ENCODE measurements at places on chromosomes 2 and 18.

GRCh38 chr2:19649785-19650380 is 251.9 kb downstream of the TTC32 start:
- DNase-seq = peak; percentile 84

DNA sequence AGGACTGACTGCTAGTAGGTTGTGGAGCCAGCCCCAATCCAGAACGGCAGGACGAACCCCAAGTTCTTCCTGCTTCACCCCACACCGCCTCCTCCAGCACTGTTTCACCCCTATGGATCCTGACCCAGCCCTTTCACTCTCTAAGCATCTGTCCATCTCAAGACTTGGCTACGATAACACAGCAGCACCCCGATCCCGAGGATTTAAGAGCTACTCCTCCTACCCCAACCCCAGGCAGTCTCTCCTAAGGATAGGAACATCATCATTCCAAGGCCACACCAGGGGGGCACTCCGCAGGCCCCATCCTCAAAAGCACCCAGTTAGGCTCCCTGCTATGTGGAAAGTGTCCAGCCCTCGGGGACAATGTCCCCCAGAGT is 645 bp downstream of the KCTD18 start:
- DNase-seq = no peak

- no peak for DNase-seq
Observed at GRCh38 chr2:238282861-238283738, 5.3 kb downstream of the PER2 start.

GRCh38 chr2:16050908-16051489 is 110.6 kb downstream of the MYCN start:
- no peak for DNase-seq

DNA sequence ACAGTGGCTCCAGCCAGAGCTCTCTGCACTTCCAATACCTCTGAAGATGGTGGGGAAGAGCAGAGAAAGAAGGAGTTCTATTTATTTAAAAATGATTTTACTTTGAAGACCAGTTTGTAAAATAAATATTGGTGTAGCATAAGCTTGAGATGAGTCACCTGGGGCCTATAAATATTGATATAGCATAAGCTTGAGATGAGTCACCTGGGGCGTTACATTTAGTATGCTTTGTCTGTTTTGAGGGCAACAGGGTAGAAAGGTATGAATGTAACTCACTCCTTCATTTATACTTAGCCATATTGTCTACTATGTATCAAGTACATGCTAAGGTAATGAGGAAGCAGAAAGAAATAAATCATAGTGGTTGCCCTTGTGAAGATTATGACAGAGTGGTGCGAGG is 7.7 kb upstream of the SULT1C4 start:
- DNase-seq = no peak

DNA sequence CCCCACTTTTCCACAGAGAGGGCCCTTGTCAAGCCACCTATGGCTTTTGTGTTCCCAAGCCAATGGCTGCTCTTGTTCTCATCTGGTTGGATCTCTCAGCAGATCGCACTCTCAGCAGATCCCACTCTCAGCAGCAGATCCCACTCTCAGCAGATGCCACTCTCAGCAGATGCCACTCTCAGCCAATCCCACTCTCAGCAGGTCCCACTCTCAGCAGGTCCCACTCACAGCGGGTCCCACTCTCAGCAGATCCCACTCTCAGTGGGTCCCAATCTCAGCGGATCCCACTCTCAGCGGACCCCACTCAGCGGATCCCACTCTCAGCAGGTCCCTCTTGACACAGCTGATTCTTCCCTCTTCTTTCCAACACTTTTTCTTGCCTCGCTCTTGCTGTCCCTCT is 59.3 kb upstream of the MGAT4A start:
- DNase-seq = no peak

- no peak for DNase-seq
Observed at GRCh38 chr2:36541891-36542595, 55.9 kb downstream of the FEZ2 start.

GRCh38 chr2:11515490-11515981 is 18.3 kb upstream of the GREB1 start:
- no peak for DNase-seq

- no peak for DNase-seq
Observed at GRCh38 chr2:61816480-61817355, 37.1 kb downstream of the FAM161A start.

DNA sequence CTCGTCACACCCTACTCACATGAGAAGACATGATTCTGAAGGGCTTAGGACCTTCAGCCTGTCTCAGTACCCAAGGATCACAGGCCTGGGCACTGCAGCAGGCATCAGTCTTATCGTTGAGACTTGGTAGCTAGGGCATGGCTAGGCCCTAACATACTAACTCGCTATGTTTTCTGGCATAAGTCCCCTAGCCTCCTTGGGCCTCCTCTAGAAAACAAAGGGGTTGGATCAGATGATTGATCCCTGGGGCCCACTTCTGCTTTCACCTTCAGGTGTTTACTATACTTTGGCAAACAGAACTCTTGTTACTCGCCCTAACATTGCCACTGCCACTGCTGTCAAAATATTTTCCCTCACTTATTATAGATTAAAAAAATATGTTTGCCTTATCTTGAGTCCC is 44.2 kb downstream of the VSNL1 start:
- no peak for DNase-seq

- DNase-seq = no peak
Observed at GRCh38 chr2:5691221-5691984, 781 bp upstream of the SOX11 start.

DNA sequence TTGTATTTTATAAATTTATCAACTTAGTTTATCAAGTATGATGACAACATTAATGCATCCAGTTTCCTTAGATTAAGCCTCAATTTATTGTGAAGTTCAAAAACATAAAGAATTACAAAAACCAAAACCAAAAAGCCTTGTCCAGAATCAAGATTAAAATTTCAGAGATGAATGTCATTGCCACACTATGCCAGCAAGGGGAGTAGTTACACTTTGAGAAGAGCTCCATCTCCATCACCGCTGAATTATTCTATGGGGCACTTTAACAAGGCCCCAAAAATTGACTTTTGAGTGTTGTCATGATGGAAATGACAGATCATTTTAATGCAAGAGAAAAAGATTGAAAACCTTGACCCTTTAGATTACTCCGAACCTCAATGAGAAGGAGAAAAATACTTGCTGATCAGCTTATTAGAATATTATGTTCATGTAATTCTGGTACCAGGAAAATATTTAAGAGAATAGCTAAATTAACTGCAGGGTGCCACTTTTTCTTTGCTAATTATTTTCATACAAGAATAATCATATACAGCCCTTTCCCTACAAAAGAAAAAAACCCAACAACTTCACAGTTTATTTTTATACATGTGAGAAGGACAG is 152.5 kb upstream of the AQP4 start:
- peak; percentile 20 for DNase-seq

DNA sequence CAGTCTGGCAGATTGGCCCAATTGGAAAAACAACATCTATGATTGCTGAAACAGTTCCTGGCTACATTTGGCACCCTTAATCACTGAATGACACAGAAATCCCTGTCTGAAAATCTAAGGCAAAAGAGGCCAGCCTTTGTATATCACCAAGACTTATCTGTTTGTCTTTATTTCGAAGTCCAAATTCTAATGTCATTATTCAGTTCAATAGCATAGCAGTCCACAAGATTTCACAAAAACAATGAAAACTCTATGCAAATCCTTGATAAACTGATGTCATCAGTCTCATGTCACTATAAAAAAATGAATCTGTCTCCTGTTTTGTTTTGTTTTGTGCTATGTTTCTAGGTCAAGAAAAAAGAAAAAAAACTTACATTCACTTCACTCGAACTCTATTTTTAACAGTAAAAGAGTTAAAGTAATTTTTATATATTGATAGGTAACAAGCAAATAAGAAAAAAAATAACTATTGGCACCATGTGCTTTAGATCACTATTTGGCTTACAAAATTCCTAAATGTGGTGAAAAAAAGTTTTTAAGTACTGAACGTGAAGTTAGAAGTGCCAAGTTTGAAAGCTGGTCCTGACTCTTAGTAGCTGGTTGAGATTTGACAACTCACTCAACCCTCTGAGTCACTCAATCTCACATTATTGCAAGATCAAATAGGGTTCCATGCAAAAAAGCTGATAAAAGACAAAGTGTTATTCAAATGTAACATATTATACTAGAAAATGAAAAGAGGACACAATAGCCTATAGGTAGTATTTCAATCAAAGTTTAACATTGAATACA is 359.3 kb downstream of the IRS1 start:
- no peak for DNase-seq

- DNase-seq = no peak
Observed at GRCh38 chr2:134973241-134974138, 54.9 kb downstream of the CCNT2 start.

GRCh38 chr2:42178335-42178734 is 9.2 kb downstream of the EML4 start:
- DNase-seq = no peak

DNA sequence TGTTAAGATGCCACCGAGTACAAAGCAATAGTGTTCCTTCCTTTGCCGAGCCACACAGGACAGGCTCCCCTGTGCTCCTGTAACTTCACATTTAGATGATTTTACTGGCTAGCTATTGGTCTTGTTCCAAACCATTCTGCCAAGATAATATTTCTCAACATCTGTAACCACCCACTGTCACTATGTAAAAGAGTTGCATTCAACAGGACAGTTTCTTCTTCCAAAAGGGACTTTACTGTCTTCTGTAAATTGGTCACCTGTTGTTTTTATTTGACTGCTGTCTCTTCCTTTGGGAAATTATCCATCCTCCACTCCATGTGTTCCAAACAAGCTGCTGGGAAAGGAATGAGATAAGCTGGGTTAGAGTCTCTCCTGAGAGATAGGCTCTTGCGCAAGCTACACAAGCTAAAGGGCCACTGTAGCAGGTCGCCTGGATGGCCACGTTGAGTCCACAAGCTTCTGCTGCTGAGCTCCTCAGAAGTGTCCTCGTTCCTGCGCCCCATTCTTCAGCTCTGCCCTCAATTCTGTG is 14.4 kb upstream of the BZW1 start:
- DNase-seq = no peak

DNA sequence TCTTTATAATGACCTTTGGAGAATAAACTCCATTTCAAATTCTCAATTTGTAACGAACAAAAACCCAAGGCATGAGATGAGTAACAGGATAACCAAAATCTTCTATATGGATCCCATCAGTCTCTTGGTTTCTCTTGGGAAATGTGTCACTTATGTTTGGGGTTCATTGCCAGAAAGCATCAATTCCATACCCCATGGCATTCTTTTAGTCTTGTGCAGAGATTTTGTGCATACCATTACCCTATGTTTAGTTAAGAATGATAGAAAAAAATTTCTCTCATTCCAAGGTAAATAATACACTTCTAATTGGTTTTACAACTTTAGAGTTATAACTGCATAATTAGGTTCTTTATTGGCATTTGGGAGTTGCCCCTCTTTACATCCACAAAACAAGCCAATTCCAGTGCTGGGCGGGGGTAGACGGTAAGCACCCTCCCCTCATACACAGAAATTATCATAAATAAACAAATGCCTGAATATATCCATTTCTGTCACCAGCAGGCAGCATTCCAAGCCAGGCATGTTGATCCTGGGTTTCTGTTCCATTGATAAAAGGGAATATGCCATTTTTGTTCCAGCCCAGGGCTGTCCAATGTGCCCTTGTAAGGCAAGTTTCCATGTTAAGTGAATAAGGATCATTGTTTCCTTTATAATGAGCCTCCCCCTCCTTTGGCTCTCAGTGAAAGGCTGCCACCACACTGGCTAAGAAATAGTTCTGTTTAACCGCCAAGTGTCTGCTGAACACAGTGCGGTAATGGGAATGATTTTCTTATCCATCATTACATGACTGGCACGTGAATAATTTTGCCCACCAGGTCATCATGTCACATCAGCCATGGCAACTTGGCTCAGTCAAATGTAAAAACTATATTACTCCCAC is 680.1 kb upstream of the ZEB2 start:
- no peak for DNase-seq

DNA sequence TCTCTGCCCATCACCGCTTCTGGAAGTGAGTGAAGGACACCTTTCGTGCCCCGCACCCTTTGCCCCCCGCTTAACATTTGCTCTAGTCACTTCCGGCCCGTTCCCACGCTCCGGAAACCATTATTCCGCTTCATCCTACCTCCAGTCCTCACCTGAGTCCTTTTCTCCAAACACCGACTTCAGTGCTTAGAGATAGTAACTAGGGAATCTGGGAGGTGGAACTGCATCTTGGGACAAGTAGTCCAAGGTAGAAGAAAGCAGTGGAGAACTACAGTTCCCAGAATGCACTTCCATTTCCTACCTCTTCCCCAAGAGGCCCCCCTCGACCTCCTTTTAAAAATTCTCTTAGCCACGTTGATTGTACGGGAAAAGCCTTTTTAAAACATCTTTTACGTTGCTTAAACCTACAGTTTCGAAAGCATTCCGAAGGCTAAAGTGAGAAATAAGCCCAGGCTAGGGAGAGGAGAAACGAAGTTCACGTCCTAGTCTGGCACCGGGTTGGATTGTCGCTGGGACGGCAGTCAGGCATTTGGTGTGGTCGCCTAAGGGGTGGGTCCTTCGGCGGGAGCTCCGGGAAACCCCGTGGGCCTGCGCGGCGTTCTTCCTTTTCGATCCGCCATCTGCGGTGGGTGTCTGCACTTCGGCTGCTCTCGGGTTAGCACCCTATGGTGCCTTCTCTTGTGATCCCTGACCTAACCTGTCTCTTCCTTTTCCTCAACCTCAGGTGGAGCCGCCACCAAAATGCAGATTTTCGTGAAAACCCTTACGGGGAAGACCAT is at the start of the genes CLHC1 and RPS27A:
Gene CLHC1, minus strand, starts transcription at position 210 of the 779 bp plus-strand sequence. CDS start 9,882 bp downstream, outside the sequence.
Gene RPS27A, plus strand, starts transcription at position 605 of the 779 bp plus-strand sequence. Its CDS starts 137 bp downstream, at position 742.
- peak; percentile 98 for DNase-seq

DNA sequence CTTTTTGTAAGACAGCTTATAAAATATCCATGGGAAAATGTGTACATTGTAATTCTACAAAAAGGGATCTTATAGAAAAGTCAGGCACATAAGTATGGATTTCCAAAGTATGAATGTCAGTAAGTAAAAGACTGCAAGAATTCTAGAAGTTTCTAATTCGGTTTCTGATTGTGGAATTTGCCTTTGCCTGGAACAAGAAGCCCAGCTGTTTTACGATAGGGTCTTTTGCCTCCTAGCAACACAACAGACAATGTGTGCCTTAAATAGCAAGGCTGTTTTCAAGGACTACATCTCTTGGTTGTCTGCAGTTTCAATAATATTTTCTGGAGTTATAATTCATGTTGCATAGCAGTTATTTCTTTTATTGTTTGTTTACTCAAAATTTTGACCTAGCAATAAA is 312.9 kb downstream of the MTX2 start:
- DNase-seq = no peak

DNA sequence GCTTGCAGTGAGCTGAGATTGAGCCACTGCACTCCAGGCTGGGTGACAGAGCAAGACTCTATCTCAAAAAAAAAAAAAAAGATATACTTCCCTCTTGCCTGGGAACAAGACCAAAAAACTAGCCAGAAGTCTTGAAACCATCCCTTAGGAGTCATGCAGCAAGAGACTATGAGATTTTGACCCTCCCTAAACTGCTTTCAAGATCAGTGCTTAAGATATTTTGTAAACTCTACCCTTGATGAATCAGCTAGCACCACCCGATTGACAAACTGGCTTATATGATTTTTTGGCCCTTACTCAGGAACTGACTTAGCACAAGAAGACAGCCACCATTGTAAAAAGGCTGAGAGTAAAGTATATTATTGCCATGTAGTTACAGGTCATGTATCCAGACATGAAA is 3.8 kb downstream of the SULT1C3 start:
- no peak for DNase-seq

- no peak for DNase-seq
Observed at GRCh38 chr2:20582600-20583221, 68.2 kb downstream of the HS1BP3 start.
